ENCODE measurements at places on chromosomes 2 and 18. TPM values are rescaled to one million over a fixed set of nuclear protein-coding genes. Genes with fewer than 3 reads are reported as not detected.

DNA sequence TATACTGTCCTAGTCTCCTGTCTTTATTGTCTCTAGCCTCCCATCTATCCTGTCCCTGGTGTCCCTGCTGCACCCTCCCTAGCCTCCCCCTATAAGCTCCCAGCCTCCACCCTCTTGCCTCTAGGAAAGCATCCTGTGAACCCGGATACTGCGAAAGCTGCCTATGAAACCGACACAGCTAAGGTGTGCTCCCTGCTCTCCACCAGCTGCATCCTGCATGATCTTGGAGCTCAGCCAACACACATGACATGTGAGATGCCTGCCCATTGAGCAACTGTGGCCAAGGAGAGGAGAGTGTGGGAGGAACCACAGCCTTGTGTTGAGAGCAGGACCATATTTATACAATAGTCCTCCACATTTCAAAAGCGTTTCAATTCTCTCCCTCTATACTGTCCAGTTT lies 187.1 kb downstream of the ZBTB7C start:
- DNase-seq, result peak; percentile 49

DNA sequence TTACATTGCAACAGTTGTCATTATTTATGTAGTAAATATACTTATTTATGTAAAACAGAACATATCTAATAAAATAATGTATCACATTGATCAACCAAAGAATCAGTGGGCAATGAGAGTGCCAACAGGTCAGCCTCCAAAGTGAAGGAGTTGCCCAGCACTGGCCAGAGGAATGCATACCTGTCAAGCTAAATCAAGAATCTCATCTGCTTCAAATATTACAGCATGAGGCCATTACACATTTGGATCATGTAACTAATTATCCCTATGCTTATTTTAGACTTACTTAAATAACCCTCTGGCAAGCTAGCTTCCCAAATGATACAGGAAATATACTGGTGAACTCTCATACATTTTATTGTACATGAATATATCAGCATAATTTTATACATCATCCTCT lies 1211.7 kb upstream of the ACVR2A start:
- DNase-seq, result no peak

Gene KCNJ3
- total RNA-seq, result not detected

- DNase-seq, result no peak
Measured at GRCh38 chr2:201939453-201939941, 94.2 kb upstream of the FZD7 start.

Gene KRCC1
- total RNA-seq, result 20.5 TPM

Gene NR4A2
- total RNA-seq, result 1.7 TPM

Gene CREG2
- 0.31 TPM for total RNA-seq

DNA sequence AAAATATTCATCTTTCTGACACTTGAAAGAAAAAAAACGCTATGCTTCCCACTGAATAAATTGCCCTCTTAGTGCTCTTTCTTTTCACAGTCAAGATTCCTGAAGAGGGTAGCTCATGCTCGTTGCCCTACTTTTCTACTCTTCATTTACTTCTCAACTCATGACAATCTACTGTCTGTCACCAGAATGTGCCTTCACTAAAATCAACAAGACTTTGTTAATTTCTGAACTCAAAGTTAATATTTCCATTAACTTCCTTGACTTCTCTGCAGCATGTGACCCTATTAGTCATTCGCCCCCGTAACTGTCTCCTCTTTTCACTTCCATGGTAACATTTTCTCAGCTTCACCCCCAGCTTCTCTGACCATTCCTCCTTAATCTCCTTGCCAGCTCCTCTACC lies 98.9 kb upstream of the MAPRE2 start:
- DNase-seq, result no peak

DNA sequence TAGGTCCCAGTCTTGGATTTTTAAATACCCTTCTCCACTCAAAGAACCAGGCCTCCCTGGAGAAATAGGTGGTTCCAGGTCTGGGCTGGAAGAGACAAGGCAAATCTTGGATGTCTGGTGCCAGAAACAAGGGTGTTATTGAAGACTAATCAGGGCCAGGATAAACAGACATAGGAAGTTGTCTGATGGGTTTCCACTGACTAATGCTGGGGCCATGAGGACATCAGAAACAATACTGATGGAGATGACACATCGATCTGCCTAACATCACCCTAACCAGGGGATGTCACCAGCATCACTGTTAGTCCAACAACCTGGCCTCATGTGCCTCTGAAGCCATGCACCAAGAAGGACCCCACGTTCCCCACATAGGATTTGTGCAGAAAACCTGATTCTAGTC lies 42.5 kb upstream of the GLI2 start:
- no peak for DNase-seq

DNA sequence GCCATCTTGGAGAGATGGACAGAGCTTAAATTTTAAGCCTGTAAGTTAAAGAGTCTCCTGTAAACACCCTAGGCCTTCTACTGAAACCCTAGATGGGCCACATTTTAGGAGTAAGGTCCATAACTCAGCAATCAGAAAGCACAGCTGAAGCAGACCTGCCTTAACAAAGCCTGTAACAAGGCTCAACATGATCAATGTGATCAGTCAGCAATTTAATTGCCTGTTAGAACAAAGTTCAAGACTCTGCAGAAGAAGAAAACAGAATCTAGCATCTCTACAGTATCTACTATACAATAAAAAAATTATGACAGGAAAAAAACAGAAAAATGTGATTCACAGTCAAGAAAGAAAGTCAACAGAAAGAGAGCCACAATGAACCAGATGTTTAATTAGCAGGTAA lies 27.1 kb downstream of the SEPTIN10 start:
- DNase-seq, result no peak

Gene TMEFF2
- total RNA-seq, result not detected

- no peak for DNase-seq
Measured at GRCh38 chr18:55494899-55495298, 93.1 kb downstream of the TCF4 start.

Gene AAMP
- total RNA-seq, result 51.1 TPM

DNA sequence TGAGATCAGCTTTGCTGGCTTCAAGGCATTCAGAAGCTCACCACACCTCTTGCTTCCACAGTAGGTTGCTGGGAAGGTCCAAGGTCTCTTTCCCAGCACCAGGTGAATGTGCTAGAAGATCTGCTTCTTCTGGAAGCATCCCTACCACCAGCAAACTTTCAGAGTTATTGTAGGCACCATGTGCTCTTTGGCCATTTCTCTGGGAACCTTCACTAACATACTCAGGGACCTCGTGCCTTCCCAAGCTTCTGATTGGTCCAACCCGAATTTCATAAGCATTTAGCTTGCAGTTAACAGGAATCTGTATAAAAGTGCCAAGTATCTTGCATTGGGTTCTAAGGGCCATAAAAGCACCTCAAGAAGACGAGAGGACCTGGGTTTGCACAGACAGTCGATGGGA lies 86.5 kb upstream of the ARL4C start:
- DNase-seq, result no peak

- no peak for DNase-seq
Measured at GRCh38 chr2:67142071-67142470, 255.1 kb upstream of the ETAA1 start.

Gene DDX18
- total RNA-seq, result 80.7 TPM

GRCh38 chr2:28083476-28083875 lies 192.9 kb downstream of the BABAM2 start:
- no peak for DNase-seq

Gene FNDC4
- total RNA-seq, result not detected

DNA sequence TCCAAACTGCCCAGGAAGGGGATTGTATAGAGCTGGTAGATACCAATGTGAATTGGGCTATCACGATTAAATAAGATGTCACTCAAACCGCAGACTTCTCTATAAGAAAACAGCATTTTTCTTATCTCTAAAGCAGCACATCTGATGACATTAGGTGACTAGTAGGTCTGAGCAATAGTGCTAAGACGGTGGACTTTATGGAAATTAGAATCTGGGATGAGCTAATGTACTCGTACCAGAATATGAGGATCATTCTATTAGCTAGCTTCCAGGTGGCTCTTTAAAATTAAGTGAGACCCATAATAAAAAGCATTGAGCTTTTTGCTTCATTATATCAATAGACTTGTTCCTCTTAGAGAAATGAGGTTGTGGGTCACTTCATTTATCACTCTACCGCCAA lies 130.0 kb upstream of the MC4R start:
- DNase-seq, result no peak

- no peak for DNase-seq
Measured at GRCh38 chr2:172361360-172361759, 66.0 kb upstream of the ITGA6 start.

- no peak for DNase-seq
Measured at GRCh38 chr2:41924709-41925408, 123.0 kb upstream of the PKDCC start.

- DNase-seq, result no peak
Measured at GRCh38 chr2:33785201-33786106, 186.4 kb upstream of the FAM98A start.

- DNase-seq, result no peak
Measured at GRCh38 chr2:47456851-47457250, 53.9 kb downstream of the MSH2 start.

Gene PTPRM
- total RNA-seq, result 5.1 TPM

DNA sequence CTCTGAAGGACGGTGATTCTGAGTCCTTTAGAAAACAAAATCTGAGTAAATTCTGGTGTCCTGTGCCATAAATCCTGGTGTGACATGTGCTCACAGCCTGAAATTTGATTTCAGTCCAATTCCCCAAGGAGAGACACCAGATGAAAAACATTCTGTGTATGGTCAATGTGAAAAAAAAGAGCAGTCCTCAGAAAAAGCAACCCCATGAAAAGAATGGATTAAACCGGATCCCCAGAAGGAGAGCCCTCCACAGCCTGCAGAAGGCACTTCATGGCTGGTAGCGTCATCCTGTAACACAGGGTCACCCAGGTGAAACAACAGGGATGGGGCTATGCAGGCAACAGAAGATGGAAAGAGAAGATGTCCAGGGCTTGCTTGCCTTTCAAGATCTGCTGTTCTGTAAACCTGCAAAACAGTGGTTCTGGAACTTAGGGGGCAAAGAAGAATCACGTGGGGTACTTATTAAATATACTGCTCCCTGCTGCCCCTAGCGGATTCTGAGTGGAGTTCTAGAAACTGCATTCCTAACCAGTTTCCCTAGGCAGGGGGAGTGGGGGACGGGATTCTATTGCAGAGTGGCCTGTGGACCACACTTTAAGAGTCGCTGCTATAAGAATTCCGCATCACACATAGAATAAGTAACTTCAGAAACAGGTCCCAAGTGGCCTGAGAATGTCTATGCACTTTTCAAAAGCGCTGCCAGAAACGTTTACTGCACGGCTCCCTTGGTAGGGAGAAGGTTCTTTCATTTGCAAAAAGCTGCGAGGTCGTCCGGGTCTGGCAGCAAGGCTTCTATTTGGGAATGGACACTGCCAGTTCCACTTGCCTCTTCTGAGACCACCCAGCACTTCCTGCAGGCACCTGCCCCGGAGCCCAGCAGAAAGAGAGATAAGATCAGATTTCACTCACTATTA lies 118.9 kb upstream of the ARL5A start:
- DNase-seq, result peak; percentile 16

Gene FSHR
- total RNA-seq, result not detected

- DNase-seq, result no peak
Measured at GRCh38 chr2:10169581-10169980, 47.0 kb downstream of the RRM2 start.
